ENCODE measurements at places on chromosomes 11 and 22.

GRCh38 chr22:49983148-49984042, 22.8 kb downstream of the PIM3 start:
- no peak for DNase-seq

GRCh38 chr11:124069429-124070401, 28.6 kb upstream of the OR10G7 start:
- DNase-seq: peak; percentile 56

- DNase-seq: peak; percentile 49
Observed at GRCh38 chr11:84714316-84714780, 912.8 kb downstream of the DLG2 start.

- DNase-seq: peak; percentile 99
Observed at GRCh38 chr22:35430897-35431322, 31.0 kb downstream of the MCM5 start.

DNA sequence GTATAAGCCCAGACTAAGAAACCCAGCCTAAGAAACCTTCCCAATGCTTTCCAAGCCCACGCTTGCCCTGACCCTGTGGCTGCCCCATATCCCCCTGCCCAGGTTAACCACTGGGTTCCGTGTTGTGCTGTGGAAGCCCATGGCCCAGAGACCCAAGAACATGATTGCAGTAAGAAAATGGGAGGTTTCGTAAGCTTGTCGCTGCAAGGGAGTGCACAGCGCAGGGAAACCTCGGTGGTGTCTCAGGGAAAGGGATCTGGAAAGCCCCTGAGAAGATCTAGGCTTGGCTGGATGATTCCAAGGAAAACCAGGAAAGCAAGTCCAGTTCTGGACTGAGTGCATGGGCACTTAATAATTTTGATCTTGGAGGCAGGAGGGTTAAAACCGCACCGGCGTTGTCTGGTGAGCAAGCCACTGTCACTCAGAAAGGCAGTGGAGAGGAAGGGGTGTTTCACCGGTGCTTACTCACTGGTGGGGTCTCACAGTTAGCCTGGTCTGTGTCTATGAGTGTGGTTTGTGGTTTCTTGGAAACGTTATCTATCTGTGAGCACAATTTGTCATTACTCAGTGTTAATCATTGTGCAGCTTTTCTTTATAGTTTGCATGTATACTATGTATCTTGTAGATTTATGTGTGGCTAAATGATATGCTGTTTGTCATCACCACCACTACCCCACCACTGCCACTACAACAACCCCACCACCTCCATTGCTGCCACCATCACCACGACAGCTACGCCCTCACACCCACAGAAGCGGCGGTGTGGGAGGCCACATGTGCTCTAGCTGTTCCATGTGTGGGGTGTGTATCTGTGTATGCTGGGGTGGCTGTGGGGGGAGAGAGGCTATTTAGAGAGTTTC, 53.3 kb upstream of the PRDM11 start:
- peak; percentile 20 for DNase-seq

- DNase-seq: no peak
Observed at GRCh38 chr11:27452147-27452546, 20.4 kb downstream of the LGR4 start.

DNA sequence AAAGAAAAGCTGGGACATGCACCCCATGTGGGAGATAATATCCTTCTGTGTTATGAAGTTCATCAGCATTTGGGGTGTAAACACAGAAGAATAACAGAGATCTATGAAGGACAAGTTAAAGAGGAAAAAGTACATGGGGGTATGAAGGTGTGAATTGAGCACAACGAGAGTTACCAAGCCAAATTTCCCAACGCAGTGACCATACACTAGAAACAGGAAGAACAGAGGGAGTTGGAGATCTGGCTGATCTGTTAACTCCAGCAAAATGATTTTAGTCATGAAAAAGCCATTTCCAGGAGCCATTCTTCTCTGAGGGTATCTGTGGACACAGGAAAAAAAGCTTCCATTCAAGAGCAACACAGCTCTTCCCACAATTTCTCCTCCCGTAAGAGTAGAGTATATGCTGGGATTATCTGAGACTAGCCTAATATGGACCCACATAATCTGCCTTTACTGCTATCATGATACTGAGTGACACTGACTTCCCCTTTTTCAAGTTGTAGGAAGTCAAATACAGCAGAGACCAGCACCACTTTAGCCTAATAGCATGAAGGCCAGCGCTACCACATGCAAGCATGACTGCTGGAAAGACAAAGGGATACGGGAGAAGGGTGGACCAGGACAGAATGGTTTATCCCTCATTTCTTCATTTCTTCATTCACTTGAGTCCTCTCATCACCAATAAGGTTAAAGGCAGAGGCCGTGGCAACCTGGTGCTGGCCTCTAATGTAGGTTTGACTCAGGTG, 19.6 kb upstream of the OR8D2 start:
- DNase-seq: no peak

GRCh38 chr11:100152766-100153165, 534.3 kb upstream of the ARHGAP42 start:
- DNase-seq: no peak

GRCh38 chr11:84581083-84581482, 1046.1 kb downstream of the DLG2 start:
- no peak for DNase-seq

DNA sequence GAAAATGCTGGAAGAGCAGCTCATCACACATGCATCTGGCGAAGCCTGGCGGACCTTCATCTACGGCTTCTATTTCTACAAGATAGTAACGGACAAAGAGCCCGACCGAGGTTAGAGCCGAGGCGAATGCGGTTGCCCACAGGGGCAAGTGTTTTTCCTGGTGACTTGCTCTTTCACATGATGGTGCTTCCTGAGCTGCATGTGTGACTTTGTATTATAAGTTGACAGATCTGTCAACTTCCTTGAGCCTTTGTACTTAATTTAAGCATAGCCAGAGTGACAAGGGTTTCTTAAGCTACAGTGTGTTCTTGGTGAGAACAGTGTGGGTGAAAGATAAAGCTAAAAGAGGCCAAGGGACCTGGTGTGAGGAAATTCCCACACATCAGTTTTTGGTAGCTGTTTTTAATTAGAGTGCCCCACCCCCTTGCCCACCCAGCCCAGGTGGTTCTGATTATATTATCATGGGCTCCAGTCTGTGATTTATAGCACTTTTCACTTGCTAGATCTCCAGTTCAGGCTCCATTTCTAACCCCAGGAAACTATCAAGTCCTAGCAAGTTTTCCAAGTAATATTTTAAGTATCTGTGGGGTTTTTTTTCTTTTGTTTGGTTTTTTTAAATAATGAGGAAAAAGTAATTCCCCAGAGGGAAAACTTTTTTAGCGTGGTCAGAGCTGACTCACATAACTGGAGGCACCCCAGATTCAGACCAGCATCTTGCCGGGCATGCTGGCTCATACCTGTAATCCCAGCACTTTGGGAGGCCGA, 68.0 kb upstream of the YWHAH start:
- peak; percentile 64 for DNase-seq

- peak; percentile 55 for DNase-seq
Observed at GRCh38 chr11:29448246-29448877, 568.5 kb downstream of the KCNA4 start.

- DNase-seq: no peak
Observed at GRCh38 chr11:63516109-63516508, 10.2 kb downstream of the LGALS12 start.
